Right ventricle myocardium inferior (tissue), 1 donor: ENCODE measurements at places on chromosomes 2 and 18.

- DNase-seq: no peak
Observed at GRCh38 chr2:121731366-121731765, 5.3 kb downstream of the NIFK start.

GRCh38 chr2:239884051-239884405, 141.1 kb downstream of the NDUFA10 start:
- DNase-seq: no peak

DNA sequence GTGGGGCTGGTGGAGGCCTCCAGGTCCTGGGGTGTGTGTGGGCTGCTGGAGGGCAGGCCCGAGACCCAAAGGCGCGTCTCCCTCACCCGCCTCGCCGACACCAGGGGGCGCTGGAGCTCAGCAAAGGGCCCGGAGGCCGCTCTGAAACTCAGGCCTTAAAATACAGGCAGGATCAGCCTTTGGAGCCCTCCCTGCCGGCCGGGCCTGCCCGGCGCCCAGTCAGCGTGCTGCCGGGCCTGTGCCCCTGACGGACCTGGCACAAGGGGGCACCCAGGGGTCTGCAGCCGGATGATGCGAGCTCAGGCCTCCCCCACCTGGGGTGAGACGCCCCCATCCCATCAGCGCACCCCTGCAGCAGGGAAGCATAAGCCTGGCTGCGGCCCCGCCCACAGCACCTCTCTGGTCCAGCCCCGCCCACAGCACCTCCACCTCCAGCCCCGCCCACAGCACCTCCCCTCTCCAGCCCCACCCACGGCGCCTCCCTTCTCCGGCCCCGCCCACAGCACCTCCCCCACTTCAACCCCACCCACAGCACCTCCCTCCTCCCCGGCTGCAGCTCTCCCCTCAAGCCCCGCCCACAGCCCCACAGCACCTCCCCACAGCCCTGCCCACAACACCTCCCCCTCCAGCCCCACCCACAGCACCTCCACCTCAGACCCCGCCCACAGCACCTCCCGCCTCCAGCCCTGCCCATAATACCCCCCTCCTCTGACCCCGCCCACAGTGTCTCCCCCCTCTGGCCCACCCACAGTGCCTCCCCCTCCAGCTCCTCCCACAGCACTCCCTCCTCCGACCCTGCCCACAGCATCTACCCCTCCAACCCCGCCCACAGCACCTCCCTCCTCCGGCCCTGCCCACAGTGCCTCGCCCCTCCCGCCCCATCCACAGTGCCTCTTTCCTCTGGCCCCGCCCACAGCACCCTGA, 92.8 kb upstream of the OTOS start:
- DNase-seq: peak; percentile 89

GRCh38 chr2:235911633-235912233, 256.5 kb downstream of the GBX2 start:
- DNase-seq: no peak

- no peak for DNase-seq
Observed at GRCh38 chr2:190355968-190356644, 12.7 kb downstream of the INPP1 start.

DNA sequence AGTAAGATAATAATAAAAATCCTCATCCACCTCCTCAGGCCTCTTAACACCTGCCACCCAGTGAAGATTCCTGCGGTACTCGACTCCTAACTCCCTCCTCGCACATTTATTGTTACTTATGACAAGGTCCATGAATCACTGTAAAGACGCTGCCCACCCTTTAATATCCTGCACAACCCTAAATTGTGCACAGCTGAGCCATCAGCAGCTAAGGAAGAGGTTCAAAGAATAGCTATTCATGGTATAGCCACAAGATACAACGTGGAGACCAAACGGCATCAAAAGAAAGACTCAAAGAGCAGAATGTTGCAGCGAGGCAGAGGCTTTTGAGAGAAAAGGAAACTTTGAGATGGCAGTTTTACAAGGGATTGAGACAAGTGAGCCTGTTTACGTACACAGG, 266.3 kb downstream of the SATB2 start:
- no peak for DNase-seq

- no peak for DNase-seq
Observed at GRCh38 chr2:201218780-201219179, 35.8 kb downstream of the CASP10 start.

GRCh38 chr2:200625958-200626363, 40.1 kb downstream of the AOX1 start:
- no peak for DNase-seq

- DNase-seq: no peak
Observed at GRCh38 chr2:116585669-116586327, 1228.7 kb upstream of the DDX18 start.

DNA sequence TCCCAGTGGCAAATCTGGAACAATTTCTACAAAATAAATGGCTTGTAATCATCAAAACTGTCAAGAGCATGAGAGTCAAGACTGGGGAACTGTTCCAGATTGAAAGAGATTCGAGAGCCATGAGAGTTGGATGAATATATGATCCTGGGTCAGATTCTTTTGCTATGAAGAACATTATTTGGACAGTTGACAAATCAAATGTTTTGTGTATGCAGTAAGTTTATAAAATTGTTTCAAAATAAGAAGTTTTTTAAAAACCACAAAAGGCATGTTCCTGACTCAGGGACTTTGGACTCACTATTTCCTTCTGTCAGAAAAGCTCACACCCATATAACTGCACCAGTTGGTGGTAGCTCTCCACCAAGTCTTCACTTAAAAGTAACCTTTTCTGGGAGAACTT, 38.5 kb downstream of the ROCK2 start:
- no peak for DNase-seq

- no peak for DNase-seq
Observed at GRCh38 chr18:78136986-78137385, 842.6 kb upstream of the SALL3 start.

- DNase-seq: no peak
Observed at GRCh38 chr18:3526421-3527354, 76.7 kb downstream of the TGIF1 start.

DNA sequence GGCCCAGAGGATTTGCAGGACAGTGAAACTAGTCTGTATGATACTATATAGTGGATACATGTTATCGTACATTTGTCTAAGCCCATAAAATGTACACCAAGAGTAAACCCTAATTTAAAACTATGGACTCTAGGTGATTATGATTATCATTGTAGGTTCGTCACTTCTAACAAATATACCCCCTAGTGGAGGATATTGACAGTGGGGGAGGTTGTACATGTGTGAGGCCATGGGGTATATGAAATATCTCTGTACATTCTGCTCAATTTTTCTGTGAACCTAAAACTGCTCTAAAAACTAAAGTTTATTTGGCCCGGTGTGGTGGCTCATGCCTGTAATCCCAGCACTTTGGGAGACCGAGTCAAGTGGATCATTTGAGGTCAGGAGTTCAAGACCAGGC, 81.2 kb upstream of the CAB39 start:
- no peak for DNase-seq

GRCh38 chr2:237441605-237442274, 27.8 kb upstream of the COL6A3 start:
- no peak for DNase-seq

- no peak for DNase-seq
Observed at GRCh38 chr2:136696438-136696837, 68.9 kb upstream of the THSD7B start.

DNA sequence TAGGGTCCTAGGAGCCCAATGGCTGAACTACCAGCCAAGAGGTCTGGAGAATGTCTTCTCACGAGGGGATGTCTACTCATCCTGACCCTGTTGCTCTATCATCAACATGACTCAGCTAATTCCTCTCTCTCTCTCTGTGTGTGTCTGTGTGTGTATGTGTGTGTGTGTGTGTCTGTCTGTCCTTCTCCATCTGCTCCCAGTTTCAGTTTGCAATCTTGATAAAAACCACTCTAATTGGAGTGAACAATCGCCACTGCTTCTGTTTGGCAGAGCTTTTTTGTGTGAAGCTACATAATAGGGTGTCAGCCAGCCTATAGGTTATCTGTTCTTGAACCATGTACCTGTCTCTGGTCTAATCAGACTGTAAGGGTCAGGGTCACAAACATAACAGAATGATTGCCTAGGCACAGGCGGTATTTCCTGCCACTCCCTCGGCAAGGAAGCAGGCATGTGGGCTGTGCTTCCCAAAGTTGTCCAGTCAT, 219.8 kb downstream of the SH3BP4 start:
- no peak for DNase-seq

GRCh38 chr2:222677981-222678380, 6.5 kb downstream of the MOGAT1 start:
- no peak for DNase-seq

- DNase-seq: no peak
Observed at GRCh38 chr2:96821113-96821675, 5.1 kb downstream of the CNNM3 start.

DNA sequence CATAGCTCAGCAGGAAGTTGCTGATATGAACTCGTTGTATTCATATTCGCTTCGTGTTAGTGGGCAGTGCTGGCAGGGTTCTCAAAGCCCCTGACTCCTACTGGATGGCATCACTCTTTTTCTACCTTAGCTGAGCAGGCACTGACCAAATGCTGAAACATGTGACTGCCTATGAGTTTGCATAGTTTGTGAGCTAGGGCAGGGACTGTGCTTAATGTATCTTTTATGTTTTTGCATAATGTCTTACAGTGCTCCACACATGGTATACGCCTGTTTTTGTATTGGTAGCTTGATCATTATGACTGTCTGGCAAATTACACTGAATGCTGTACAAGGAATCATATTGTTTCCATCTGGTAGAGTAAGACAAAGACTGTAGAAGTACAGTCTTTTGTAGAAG, 305.3 kb downstream of the PARD3B start:
- DNase-seq: no peak

- peak; percentile 18 for DNase-seq
Observed at GRCh38 chr2:130840506-130840905, 3.8 kb downstream of the ARHGEF4 start.

DNA sequence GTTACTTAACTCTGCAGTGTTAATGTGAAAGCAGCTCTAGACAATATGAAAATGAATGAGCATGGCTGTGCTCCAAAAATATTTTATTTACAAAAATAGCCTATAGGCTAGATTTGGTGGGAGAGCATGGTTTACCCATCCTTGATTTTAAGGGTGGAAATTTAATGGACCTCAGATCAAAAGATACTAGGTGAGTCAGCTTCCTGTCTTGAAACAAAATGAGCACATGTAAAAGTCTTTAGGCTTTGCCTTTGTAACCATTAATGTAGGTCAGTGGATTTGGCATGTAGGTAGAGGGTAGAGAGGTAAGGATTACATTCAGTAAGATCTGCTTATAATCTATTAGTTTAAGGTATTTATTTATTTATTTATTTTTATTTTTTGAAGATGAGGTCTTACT, 72.7 kb downstream of the GREB1L start:
- no peak for DNase-seq

DNA sequence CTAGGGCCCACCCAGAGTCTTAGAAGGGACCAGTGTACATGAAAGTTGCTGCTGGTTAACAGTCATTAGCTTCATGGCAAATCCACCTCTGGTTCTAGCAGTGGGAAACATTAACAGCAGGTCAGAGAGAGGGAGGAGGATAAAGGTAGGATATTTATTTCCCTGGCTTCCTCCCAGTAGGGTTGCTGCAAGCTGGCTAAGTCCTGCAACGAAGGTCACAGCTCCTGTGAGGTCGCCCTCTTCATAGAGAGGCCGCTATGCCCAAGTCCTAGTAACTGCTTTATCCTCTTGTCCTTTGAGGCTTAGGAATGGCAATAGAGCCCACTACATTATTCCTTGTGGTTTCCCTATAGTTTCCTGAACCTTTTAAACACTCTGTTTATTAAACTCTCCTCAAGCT, 84.0 kb upstream of the ACSL3 start:
- DNase-seq: no peak

DNA sequence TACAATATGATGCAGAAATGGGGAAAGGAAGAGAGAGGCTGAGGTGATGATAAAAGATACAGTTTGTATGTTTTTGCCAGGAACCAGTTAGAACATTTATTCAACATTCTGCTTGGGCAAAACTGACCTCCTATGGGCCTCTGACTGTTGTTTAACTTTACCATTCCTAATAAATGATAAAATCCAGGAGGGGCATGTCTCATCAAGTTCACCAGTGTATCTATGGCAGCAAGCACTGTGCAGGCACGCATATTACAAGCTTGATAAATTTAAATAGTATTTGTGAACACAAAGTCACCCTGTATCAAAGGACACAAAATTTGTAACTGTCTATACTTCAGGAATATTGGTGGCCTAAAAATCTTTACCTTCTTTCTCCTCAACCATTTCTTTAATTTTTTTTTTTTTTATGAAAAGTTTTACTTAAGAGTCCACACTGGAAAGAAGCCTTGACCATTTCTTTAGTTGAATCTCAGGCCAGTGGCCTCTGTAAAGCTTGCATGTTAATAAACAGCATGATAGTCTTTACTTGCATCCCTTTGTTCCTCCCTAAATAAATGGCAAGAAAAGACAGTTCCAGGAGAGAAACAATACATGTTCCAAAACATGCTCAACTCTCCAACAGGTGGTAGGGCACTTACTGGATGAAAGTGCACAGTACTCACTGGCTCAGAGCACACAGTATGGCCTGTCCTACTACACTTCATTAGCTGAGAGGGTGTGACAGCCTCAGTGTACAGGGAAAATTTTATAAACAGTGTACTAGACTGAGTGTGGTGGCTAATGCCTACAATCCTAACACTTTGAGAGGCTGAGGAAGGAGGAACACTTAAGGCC, 52.3 kb downstream of the SOS1 start:
- no peak for DNase-seq

- no peak for DNase-seq
Observed at GRCh38 chr2:228378233-228378632, 196.7 kb upstream of the SPHKAP start.

GRCh38 chr18:12749121-12749520, 46.3 kb downstream of the PSMG2 start:
- no peak for DNase-seq

DNA sequence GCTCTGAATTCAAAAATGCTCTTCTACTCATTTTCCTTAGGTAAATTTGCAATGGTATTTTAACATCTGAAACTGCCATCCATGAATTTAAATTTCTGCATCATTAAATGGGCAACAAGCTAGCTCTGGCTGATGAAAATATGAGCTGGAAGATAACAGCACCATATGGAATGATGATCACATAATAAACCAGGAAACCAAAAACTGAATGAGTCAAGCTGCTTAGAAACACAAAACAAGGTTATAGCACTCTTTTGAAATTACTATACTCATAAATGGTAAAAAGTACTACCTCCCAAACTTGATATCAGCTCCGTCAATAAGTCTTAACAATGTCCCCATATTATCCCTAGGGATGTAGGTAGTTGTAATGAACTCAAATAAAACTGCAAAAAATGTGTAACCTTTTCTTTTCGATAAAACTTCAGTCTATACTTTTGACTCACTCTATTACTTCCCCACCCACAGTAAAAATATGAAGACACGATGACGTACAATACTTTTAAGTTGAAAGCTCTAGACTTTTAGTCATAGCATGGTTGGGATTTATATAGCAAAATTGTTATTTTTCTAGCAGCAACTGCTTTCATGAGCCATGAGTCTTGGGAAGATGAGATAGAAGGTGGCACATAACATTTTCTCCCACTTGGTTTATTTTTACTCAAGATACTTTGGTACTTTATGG, 396.7 kb downstream of the CDH2 start:
- DNase-seq: no peak

- peak; percentile 72 for DNase-seq
Observed at GRCh38 chr2:210224591-210224940, 681 bp downstream of the ACADL start.
